CD8-positive, alpha-beta T cell (primary cell): ENCODE measurements at places on chromosomes 2 and 18.

GRCh38 chr2:98931596-98931995 is 4.4 kb downstream of the CRACDL start:
- DNase-seq: no peak

DNA sequence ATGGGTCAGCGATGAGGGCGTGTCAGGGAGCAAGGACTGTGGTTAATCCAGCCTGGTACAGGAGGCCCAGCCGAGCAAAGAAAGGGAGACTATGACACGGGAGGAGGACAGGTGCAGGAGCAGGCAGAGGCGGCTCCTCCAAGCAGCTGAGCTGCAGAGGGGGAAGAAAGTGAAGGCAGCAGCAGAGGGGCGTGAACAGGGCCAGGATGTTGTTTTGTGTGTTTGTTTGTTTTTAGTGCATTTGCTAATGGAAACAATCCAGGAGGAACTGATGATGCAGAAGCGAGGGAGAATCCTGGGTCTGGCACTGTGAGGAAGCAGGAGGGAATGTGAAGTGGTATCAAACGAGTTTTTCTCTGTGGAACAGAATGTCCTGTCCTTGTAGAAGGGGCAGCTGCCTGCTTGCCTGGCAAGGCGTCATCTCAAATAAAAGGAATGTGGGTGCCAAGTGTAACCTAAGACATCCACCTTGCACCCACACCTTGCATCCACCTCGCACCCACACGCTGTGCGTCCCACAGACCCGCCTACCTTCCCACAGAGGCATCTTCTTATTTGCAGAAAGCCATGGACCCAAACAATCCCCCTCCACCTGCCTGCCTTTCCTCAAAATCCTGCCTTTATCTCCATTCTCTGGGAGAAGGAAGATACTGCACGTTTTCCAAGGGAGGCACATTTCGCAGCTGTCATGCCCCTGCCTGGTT is 134.8 kb downstream of the SH3BP4 start:
- DNase-seq: no peak

GRCh38 chr2:78024996-78025395 is 502.8 kb upstream of the LRRTM4 start:
- no peak for DNase-seq

GRCh38 chr18:53784253-53784652 is 440.2 kb downstream of the MBD2 start:
- no peak for DNase-seq

DNA sequence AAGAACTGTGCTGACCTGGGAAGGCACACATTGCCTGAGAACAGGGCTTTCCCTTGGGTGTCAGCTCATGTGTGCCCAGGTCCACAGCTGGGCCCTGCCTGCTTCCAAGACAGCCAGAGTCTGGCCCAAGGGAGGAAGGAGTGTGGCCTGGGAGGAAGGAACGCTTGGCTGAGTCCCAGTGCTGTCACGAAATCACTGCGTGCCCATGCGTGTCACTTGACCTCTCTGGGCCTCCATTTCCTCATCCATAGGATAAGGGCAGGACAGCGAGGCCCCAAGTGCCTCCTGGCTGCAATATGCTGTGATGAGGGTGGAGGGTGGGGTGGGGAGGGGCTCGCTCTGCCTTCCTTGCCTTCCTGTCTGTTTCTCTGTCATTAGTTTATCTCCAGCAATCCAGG is 642 bp upstream of the KCNK3 start:
- no peak for DNase-seq

DNA sequence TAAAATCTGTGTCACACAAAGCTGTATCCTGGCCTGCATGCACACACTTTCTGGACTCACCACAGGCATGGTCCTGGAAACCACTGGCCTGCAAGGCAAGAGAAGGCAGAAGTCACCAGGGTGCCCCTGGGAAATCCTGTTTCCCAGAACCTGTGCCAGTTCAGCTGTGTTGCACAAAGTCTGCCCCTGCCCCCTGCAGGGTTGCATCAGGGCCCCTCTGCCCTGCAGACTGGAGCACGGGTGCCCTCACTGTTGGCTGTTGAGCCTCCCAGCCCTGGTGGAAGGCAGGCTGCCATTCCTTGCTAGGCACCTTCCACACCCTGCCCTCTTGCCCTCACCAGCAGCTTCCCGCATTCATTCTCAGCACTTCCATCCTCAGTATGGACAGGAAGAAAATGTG is 18.0 kb upstream of the TUBB6 start:
- no peak for DNase-seq

DNA sequence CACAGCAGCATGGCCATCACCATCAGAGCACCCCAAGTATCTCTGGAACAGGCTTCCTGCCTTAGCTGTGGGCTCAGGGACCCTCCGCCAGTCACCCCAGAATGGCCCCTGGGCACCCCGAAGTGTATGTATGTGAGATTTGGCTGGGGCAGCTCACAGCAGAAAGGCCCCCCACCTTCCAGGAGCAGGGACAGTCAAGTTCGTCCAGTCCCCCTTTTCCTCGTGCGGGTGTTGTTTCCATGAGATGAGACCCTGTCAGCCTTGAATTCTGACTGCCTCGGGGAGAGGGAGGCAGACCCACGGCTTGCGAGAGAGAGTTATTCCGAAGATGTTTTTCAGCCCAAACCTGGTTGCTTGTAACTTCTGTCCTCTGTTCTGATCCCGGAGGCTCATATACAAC is 290.9 kb upstream of the HDAC4 start:
- peak; percentile 17 for DNase-seq

- no peak for DNase-seq
These were observed 145.7 kb upstream of the KLF7 start for GRCh38 chr2:207311316-207312005.

GRCh38 chr2:110727923-110728322 is 4.5 kb upstream of the ACOXL start:
- DNase-seq: no peak

DNA sequence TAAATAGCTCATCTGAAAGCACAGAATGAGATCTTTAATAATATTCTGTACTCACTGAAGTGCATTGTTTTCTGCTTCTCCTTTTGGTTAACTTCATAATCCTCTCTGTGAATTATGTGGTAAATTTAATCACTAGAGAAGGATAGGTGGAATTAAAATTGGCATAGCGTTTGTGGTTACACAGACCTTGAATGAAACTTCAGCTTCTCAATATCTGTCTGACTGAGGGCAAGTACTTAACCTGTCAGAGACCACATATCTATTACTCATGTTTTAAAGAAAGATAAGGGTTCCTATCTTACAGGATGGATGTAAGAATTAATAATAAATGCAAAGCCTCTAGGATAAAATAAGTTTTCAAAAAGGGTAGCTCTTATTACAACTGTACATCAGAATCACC is 861.8 kb downstream of the TRIB2 start:
- DNase-seq: no peak
